ENCODE measurements at places on chromosomes 7 and 10. TPM values are rescaled to one million over a fixed set of nuclear protein-coding genes. Genes with fewer than 3 reads are reported as not detected.

- H3K27ac ChIP-seq, result no peak overlapping the region
- DNase-seq, result no peak
Measured at GRCh38 chr7:125908711-125909110, 979.1 kb upstream of the POT1 start.

LRRN3 gene
- total RNA-seq, result 20.4 TPM

CDC14C gene
- total RNA-seq, result not detected

DNA sequence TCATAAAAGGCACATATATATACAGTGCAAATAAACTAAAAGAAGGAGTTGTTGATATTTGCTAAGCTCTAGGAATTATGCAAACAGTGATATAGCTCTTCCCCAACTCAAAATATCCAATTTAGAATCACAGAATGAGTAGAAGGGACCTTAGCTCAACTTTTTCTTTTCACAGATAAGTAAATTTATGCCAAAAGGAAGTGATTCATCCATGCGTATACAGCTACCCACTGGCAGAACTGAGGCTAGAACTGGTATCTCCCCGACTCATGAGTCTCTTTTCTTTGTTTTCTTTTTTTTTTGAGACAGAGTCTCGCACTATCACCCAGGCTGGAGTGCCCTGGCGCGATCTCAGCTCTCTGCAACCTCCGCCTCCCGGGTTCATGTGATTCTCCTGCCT, 54.2 kb upstream of the SVIL start:
- H3K27ac ChIP-seq, result no peak overlapping the region
- no peaks in the 10 kb centered on the region for H3K36me3 ChIP-seq
- DNase-seq, result no peak
- H3K27me3 ChIP-seq, result no peaks in the 10 kb centered on the region

TCF7L2 gene
- total RNA-seq, result 31.4 TPM

LIPF gene
- not detected for total RNA-seq
